ENCODE measurements at places on chromosomes 2 and 18.

DNA sequence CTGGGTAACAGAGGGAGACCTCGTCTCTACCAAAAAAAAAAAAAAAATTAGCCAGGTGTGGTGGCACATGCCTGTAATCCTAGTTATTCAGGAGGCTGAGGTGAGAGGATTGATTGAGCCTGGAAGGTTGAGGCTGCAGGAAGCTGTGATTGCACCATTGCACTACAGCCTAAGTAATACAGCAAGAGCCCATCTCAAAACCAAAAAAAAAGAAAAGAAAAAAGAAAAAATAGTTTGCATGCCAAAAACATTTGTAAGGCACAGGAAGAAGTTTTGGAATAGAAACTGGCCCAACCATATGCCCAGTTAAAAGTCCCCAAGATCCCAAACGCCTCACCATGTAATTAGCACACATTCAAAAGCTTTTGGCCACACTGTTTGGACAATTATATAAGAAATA, 13.4 kb upstream of the ACOXL start:
- no peak for DNase-seq

DNA sequence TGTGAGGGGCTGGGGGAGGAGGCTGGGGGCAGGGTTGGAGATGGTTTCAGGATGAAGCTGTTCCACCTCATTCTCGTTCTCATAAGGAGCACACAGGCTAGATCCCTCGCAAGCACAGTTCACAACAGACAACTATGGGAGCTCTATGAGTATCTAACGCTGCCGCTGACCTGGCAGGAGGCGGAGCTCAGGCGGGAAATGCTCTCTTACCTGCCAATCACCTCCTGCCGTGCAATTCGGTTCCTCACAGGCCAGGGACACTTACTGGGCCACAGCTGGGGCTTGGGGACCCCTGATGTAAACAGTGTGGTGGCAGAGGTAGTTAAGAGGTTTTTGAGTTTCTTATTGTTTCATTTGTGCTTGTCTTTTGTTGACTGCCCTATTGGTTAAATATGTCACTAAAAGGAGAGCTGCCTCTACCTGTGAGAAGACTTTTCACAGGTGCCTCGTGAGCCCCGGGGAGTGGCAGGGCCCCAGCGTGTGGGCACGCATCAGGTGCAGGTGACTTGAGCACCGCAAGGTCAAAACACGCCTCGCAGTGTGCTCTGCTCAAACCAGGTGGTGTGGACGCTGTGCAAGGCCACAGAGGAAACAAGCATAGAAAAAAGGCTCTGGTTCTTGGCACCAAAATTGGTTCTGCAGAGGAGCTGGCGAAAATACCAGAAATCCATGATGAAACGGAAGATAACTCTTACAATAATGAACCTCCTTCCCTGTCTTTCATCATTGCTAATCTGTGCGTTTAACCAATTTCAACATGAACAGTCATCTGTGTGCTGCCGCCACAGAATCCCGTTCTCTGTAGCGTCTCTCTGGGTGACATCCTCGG, 10.2 kb downstream of the MLPH start:
- DNase-seq, result no peak

- DNase-seq, result no peak
Measured at GRCh38 chr2:168378960-168379669, 77.0 kb upstream of the CERS6 start.

- DNase-seq, result no peak
Measured at GRCh38 chr2:213696442-213696841, 412.2 kb downstream of the SPAG16 start.

DNA sequence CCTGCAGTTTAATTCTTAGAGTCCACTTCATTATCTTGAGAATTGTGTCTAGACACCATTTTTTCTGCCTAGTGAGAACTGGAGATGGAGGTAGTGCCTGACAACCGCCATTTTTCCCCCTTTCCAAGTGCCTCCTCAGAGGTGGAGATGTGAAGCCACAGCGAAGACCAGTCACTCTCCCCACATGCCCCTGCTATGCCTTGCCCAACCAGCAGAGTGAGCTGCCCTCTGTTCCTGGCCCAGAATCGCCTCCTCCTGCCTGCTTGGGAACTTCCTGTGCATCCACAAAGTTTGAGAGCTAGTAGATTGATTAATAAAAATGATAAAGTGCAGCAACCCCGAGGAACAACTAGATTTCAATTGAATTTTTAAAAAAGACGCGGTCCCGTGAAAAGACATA, 123.3 kb downstream of the CLIP4 start:
- DNase-seq, result no peak

- no peak for DNase-seq
Measured at GRCh38 chr2:146850746-146851145, 994.1 kb upstream of the ACVR2A start.

DNA sequence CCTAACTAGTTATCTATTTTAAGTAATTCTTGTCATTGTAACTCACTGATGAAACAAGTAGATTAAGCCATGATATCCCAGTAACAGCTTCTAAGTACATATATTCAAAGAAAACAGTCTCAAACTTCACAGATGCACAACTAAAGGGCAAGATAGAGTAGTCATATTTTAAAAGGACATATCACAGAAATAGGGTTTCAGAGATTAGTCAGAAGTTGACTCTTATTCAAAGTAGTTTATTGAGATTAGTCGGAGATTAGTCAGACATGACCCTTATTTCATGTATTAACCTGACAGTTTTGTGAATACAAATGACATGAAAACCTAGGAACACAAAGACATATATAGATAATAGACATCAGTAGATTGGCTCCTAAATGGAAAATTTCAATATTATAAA, 15.9 kb upstream of the CHAC2 start:
- DNase-seq, result no peak

DNA sequence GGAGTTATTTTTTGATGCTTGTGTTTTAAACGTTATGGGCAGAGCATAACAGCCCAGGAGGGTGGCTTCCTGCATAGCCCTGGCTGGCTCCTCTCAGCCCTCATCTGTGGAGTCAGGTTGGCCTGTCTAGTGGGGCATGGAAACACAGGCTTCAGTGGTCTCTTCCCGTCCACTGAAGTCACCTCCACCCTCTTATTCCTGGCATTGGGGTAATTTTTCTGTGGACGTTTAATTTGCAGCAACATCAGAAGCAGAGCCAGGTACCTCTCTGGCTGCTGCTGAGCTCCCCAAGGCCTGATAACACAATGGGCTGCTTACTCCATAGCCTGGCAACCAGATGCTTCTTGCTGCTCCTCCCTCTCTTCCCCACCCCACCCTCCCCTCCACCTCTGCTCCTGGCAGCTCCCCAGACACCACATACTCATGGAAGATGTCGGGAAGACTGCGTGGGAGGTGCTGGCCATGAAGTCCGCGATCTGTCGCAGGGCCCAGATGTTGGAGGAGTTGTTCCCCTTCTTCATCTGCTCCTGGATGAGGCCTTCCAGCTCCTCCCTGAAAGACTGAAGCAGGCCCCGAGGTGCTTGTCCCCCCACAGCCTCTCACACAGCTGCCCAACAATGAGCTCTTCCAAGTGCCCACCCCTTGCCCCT, 64.0 kb downstream of the ADD2 start:
- no peak for DNase-seq

- no peak for DNase-seq
Measured at GRCh38 chr2:196944570-196944969, 18.1 kb upstream of the PGAP1 start.

DNA sequence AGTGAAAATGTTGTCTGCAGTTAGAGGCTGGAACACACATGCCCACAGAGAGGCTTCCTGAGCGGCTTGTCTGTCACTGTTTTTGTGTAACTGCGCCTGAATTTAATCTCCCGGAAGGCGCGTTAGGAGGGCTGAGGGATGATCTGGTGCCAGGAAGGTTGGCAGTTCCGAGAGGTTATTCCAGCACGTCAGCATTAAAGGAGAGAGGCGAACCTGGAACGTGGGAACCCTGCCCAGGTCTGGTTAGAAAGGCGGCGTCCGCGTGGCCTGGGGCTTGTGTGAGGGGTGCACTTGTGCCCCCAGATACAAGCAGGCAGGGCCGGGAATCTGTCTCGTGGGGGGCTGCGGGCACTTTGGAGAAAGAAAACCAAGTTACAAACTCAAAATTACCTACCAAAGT, 75.3 kb downstream of the NFATC1 start:
- DNase-seq, result no peak

- DNase-seq, result no peak
Measured at GRCh38 chr2:74221091-74221490, 22.7 kb downstream of the MTHFD2 start.

- no peak for DNase-seq
Measured at GRCh38 chr18:71485611-71486010, 1058.5 kb downstream of the CBLN2 start.

DNA sequence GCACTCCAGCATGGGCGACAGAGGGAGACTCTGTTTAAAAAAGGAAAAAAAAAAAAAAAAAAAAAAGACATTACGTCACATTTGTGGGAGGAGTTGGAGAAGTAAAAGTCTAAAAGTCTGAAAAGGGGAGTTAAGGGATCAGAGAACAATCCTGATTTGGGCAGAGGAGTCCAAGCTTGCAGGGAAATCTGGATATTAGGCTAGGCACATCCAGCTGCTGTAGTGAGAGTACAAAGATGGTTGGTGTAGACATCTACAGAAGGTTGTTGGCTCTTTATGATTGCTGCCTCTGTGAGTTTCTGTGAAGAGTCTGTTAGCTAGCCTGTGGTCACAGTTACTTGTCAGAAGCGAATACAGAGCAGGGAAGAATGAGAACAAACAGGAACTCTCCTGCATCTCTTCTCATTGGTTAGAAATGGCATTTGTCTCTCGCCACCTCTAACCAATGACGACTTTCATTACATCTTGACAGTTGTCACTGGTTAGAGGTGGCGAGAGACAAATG, 3.3 kb upstream of the OSBPL6 start:
- no peak for DNase-seq

DNA sequence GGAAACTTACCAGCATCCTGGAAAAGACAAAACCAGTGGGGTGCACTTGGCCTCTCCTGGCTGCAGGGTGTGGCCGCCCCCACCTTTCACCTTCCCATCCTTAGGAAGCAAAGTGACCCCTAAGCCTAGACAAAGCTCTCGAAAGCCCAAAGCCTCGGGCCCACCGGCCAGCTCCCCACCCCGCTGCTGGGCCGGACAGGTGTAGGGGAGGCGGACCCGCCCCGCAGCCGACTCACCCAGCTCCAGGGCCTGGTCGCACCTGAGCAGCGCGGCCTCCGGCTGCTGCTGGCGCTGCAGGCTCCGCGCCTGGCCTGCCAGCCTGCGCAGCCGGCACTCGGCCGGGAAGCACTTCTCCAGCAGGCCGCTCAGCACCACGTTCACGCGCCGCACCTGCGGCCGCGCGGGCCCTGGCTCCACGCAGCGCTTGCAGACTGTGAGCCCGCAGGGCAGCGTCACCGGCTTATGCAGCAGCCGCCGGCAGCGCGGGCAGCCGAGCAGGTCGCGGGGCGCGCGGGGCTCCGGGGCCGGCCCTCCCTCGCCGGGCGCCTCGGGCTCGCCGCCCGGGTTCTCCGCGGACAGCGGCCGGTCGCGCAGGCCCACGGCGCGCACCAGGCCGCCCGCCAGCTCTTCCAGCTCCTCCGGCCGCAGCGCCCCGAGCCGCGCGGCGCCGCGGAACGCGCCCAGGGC, 979 bp downstream of the LONRF2 start:
- no peak for DNase-seq

DNA sequence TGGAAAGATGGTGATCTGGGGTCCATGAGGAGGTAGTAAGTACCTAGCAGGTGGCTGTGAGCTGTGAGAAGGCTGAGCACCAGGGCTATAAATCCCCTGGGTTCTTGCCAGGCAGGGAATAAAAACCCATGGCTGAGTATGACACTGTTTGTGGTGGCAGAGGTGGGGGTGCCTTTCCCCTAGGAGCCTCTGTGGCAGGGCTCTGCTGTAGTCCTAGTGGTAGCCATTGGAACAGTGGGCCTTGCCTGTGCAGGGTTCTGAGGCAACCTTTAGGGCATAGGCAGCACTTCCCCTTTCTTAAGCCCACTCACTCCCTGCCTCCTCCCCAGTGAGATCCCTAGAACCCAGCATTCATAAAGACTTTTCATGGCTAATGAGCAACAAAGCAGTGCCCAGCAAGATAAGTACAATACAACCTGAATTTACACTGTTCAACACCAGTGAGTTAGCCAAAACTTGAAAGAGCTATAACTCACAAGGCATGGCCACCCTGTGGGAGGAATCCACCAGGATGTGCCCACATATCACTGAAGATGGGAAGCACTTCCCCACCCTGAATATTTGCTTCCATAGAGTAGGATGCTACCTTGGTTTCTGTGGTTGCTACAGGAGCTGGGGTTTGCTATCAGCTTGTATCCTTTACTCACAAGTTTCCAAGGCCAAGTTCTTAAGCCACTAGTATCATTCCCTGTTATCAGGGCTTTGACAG, 100.9 kb upstream of the NEUROD1 start:
- DNase-seq, result no peak

- no peak for DNase-seq
Measured at GRCh38 chr18:43588838-43589237, 311.5 kb upstream of the SYT4 start.

- DNase-seq, result no peak
Measured at GRCh38 chr18:10141559-10141958, 227.7 kb downstream of the VAPA start.

GRCh38 chr2:172562298-172562697, 6.4 kb downstream of the PDK1 start:
- DNase-seq, result no peak

GRCh38 chr2:20600756-20601325, 50.1 kb downstream of the HS1BP3 start:
- DNase-seq, result no peak

DNA sequence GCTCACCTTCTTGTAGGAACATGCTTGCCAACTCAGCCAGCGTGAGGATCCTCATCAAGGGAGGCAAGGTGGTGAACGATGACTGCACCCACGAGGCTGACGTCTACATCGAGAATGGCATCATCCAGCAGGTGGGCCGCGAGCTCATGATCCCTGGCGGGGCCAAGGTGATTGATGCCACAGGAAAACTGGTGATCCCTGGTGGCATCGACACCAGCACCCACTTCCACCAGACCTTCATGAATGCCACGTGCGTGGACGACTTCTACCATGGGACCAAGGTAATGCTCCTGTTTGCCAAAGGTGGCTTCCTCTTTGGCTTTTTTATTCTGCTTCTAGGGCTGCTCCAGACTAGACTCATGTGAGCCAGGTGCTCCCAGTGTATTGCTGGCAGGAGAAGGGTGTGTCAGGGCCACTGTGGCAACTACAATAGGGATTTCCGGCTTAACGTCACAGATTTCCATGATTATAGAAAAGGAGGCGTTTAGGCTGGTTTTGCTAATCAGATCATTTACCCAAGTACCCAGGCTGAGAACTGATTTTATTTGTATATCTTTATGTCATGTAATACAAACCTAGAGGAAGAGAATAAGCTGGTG, 50.6 kb downstream of the DPYSL5 start:
- DNase-seq, result no peak

GRCh38 chr2:27408601-27409320, 630 bp downstream of the PPM1G start:
- DNase-seq, result no peak

GRCh38 chr2:219748671-219749570, 121.5 kb downstream of the SLC4A3 start:
- DNase-seq, result no peak

GRCh38 chr18:2843146-2843545, 3.7 kb upstream of the EMILIN2 start:
- no peak for DNase-seq

GRCh38 chr2:3639015-3639630, 18.9 kb upstream of the ALLC start:
- DNase-seq, result no peak
